ENCODE measurements at places on chromosomes 16 and 17.

DNA sequence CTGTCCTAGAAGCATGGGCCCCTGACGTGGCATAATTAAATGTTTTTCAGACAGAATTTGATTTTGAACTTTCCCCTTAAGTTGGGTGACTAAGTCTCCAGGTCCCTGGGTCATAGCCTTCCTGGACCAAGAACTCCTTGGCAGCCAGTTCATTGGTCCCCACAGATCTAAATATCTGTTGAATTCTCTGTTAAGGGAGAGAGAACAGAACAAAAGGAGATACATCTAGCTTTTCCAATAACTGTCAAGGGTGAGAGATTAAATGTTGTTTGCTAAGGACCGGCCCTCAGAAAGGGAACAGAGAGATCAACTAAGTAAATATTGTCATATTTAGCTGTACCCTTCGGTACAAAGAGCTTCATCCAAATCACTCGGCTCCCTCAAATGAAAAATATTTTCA lies 78.2 kb upstream of the NOL11 start:
- peak; percentile 56 for DNase-seq

DNA sequence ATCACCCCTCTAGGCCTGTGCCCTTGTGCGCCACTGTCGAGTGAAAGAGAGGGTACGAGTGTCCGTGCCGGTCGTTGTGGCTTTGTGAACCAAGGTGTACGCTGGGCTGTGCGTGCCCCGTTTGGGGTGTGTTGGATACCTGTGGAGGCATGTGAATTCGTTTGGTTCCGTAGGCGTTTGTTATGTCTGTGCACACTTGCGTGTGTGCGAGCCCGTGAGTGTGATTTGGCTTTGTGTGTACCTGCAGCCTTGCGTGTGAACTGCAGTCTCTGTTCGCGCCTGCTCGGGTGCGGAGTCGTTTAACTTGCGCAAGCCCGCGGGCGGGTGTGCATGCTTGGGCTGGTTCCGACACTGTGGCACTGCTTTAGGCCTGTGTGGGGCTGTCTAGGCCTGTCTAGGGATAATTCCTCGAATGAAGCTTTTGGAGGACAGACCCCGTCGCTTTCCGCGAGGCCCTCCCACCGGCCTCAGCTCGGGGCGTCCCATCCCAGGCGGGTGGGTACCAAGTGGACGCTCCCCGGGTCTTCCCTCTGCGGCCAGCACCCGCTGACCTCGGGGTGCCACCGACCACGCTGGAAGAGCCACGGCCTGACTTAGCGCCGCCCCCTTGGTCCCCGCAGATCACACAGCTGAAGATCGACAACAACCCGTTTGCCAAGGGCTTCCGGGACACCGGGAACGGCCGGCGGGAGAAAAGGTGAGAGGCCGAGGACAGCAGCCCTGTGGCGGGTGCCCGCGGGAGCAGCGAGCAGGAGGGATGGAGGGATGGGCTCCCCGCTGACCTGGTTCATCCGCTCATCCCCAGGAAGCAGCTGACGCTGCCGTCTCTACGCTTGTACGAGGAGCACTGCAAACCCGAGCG lies 4.4 kb downstream of the TBX2 start:
- DNase-seq = no peak

DNA sequence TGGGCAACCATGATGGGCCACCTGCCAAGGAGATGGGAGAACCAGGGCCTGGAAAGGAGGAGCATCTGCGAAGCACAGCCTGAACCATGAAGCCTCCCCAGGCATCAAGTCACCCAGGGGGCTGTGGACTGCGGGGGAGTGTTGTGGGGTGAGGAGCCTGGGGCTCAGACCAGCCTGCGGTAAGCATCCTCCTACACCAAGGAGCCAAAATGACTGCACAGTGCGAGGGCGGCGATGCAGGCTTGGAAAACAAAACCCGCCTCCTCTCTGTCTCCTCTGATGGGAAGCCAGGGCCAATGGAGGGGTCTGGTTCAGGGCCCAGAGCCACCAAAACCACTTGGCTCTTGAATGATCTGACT lies 18.1 kb upstream of the MAF start:
- DNase-seq = no peak

- DNase-seq = no peak
Observed at GRCh38 chr16:60776281-60776680, 1260.0 kb downstream of the CDH8 start.

DNA sequence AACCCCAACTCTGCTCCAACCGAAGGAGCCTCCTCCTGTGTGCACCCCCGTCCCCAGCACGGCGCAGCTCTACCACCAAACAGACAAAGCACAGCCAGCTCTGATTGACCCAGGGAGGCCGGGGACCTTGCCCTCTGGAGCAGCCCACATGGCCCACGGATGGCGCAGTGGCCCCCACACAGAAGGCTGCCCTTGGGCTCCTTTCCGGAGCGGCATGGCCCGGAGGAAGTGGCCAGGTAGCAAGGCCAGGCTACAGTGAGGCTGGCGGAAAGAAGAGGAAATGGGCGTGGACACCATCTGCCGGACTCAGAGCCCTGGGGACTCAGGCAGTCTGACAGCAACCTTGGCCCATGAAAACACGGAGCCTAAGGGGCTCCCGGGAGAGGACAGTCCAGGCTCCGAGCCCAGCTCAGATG lies 19.9 kb upstream of the ZC3H18 start:
- DNase-seq = no peak

- no peak for DNase-seq
Observed at GRCh38 chr16:48478393-48478792, 93.2 kb upstream of the SIAH1 start.

DNA sequence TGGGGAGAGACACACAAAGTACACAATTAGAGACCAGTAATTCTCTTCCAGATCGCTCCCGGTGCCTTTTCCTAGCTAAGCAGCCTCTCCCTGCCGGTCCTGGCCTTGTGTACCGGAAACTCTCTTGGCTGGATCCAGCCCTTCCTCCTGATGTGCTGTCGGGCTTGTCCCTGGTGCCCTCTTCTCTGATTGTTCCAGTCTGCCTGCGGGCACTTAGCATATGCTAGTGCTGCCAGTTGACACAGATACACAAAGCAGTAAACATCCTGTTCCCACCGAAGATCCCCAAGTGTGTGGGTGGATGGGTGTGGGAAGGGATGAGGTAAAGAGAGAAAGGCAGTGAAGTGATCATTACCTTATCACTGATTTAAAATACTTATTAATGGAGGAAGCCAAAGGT lies 9.7 kb downstream of the HS3ST3B1 start:
- DNase-seq = no peak

- no peak for DNase-seq
Observed at GRCh38 chr16:76875898-76876297, 315.1 kb upstream of the MON1B start.

DNA sequence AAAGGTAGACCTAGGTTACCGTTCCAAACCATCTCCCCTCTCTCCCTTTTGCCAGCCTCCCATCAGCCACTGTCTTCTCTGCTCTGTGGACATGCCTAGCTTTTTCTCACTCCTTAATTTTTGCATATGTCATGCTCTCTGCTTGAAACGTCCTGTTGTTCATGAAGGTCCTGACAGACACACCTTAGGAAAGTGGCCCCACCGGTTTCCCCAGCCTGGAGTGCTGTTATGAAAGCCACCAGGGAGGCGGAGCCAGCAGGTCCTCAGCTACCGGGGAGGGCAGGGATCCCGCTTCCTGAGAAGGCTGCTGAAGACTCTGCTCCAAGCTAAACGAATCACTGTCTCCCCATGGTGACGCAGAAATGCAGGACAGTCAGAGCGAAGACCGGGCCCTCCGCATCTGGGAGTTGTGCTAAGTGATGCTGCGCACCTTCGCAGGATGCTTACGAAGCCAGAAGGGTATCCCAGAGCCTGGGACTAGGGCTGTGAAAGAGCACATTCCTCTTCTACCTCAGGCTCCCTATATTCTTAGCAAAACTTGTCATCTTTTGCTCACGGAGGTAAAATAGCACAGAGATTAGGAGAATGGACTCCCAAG lies 2.3 kb upstream of the SLC16A11 start:
- DNase-seq = no peak

DNA sequence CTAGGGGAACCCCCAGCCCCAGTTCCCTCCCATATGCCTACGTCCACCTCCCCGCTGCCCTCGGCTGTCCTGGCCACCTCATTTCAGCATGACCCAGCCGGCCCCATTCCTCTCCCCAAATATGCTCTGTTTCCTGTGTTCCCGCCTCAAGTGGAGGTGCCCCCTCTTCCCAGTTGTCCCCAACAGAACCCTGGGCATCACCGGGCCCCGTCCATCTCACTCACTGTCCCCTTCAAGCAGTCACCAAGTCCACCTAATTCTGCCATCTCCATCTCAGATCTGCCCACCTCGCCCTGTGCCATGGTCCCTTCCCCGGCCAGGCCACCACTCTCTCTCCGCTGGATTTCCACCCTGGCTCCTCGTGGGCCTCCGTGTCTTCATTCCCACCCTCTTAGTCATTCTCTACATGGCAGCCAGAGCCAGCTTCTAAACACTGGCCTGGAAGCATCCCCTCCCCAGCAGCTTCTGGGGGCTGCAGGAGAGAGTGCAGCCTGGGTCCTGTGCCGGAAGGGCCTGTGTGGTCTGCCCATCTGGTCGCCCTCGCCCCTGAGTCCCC lies 12.8 kb downstream of the CDK3 start:
- no peak for DNase-seq

GRCh38 chr17:8665684-8666083 lies 35.2 kb upstream of the MYH10 start:
- DNase-seq = no peak

DNA sequence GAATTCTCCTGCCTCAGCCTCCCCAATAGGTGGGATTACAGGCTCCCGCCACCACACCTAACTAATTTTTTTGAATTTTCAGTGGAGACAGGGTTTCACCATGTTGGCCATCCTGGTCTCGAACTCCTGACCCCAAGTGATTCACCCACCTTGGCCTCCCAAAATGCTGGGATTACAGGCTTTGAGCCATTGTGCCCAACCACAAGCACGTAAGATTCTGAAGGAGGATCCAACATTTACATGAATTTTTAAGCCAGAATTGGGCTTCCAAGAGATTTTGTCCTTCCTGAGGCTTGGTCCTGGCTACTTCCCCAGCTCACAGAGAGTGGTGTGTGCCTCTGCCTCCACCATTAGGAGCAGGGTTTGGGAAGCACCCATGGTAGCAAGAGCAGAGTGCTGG lies 11.1 kb downstream of the G6PC3 start:
- DNase-seq = no peak

DNA sequence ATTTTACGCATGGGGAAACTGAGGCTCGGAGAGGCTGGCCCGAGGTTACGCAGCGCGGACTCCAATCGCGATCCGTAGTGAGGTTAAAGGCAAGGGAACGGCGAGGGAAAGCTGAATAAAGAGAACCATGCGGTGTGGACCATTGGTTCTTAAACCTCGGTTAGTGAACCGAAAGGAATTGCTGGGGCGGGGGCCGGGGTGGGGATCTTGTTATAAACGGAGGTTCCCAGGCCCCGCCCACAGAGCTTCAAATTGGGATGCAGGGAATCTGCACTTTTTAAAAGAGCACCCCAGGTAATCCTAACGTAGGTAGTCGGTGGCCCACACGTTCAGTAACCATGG lies 524 bp downstream of the IQCK start:
- DNase-seq = no peak

DNA sequence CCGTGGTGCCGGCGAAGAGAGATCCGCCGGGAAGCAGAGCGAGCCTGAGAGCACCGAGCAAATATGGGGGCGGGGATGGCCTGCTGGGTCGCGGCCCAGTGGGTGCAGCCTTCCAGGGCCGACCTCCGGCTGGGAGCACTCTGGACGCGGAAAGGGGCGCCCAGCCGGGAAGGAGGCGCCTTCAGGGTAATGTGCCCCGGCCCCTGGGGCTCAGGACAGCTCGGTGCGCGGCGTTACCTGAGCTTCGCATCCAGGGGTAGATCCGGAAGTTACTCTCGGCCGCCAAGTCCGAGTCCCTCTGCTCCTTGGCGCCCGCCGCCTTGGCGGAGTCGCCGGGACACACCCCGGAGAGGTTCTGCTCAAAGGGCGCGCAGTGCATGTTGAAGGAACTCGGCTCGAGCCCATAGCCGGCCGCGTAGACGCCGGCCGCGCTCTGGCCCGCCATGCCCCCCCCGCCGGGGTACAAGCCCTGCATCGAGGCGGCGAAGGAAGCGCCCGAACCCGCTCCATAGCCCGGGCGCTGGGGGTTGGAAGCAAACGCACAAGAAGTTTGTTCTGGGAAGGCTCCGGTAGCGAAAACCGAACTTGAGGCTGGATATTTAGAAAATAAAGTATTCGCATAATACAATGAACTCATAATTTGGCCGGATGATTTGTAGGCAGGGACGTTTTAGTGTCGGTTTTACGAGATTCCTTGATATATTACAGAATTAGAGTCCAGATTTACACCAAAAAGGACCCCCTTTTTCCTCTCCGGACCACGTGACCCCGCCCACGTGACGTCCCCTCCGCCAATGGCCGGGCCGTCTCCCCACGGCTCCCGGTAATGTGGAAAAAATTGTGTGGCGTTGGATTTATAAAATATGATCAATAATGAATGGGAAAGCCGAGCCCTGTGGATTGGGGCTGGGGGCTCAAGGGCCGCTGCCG lies at the start of gene HOXB7:
Gene HOXB7, minus strand, starts transcription at position 736 of the 930 bp plus-strand sequence. Its CDS starts 99 bp downstream, at position 637.
- no peak for DNase-seq

GRCh38 chr16:82259731-82260130 lies 89.7 kb upstream of the MPHOSPH6 start:
- DNase-seq = no peak

DNA sequence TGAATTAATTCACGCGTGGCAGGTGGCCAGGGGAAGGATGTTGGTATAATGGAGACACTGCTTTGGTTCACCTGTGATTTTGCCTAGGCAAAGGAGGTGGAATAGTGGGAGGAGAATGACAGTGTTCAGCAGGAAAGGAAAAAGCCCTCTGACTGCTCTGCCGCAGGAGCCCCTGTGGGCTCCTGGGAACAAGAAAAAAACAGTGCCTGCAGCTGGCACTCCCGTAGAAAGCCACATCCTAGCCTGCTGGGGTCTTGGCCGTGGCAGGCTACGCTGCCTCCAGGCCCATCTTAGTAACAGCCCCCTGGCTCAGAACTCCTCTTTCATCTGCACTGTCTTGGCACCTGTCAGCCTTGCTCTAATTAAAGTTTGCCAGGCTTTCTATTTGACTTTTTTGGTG lies 20.6 kb downstream of the ADORA2B start:
- no peak for DNase-seq

DNA sequence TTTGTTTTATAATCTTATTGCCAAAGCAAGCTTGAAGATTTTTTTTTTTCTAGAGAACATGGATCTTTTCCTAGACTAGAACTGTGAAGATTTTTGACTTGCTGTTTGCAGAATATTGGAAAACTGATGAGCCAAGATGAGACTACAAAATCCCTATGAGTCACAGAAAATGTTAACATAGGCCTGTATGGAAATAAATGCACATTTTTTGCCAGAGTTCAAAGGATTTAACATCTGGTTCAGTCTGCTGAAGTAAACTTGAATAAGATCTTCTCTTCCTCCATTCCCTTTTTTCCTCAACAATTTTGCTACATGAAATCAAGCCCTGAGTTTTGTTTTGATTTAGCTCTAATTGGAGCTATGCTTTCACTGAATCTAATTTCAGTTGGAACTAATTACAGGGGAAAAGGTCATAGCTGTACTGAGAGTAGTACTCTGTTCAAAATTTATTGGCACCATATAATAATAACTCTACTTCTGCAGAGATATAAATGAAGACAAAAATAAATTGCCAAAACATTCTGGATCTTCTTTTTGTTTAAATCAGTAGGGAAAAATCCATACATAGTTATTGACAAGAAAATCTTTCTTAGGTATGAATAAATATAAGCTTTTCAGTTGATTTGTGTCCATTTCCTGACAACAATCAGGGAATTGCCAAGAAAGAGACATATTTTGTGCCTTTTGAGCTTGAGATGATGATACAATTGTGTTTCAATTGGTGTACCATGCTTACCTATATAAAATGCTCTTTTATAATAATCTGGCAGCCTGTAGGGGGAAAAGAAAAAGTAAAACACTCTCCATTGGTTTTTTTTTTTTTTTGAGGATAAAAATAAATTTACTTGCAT lies 387.5 kb upstream of the GOT2 start:
- no peak for DNase-seq
